ENCODE measurements at places on chromosomes 7 and 10.

DNA sequence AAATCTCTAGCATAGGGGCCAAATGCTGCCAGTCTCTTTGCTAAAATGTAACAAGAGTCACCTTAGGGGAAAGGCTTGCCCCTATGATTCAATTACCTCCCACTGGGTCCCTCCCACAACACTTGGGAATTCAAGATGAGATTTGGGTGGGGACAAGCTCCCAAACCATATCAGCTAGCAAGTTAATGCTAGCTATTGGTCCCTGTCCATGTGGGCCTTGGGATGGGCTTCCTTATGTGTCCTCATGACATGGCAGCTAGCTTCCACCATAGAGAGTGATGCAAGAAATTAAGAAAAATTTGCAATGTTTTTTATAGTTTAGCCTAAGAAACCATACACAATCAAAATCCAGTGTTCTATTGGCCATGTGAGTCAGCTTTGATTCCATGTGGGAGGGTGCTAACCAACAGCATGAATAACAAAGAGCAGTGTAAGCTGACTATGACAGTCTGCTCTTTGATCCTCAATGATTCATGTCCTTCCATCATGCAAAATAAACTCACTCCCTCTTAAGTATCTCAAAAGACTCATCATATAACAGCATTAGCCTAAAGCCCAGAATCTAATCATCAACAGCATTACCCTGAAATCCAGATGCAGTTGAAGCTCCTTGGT, 21.7 kb upstream of the ZNF365 start:
- DNase-seq, result no peak

DNA sequence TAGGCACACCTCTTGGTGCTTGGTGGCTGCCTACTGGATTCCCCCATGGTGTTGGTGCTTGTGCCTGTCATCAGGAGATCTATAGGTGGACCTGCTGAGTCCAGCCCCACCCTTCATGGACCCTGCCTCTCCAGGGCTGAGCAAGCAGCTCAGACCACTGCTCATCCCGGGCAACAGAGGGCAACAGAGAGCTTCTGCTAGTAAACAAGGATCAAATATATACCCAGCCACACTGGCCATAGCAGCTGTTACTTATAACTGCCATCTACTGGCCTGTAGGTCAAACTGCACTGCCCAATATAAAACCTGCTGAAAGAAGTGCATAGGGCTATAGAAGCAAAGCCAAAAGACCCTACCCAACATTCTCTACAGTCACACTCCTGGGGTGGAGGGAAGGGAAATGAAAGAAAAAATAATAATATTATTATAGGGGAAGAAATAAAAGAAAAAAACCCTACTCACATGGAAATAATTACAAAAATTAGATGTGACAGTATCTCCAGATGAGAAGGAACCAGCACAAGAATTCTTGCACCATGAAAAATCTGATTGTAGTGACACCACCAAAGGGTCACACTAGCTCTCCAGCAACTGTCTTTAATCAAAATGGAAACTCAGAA, 54.9 kb upstream of the ZNF800 start:
- DNase-seq, result no peak

DNA sequence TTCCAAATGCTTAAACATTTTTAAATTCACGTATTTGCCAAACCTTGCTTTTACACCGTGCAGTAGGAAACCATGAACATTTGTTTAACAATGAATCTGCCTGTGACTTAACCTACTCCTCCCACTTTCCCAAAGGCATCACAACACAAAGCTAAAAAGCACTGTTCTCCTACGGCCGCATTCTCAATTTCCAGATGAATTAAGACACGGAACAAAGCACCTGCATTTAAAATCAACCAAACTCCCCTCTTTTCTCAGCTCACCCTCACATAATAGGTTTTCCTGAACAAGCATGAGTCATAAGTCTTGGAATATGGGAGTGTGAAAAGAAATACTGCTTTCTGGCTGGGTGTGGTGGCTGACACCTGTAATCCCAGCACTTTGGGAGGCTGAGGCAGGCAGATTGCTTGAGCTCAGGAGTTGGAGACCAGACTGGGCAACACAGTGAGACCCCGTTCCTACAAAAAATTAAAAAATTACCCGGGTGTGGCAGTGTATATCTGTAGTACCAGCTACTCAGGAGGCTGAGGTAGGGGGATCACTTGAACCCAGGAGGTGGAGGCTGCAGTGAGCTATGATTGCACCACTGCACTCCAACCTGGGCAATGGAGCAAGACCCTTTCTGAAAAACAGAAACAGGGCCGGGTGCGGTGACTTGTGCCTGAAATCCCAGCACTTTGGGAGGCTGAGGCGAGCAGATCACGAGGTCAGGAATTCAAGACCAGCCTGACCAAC, 51.7 kb upstream of the CYTH3 start:
- DNase-seq, result no peak

DNA sequence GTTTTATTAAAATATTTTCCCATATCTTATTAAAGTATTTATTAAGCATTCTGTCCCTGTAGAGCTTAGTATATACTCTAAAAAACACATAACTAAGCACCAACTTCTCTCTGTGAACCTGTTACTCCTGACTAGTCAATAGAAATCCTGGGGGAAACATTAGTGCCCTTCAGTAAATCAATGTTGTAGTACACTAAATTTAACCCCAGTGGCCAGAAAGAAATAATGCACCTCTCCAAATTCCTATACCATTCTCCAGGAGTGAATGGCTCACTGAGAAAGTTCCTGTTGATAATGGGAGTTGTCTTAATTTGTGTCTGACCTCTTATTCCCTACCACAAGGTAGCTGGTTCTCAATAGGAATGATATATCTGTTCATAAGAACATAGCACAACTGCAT, 188.2 kb downstream of the SEMA3D start:
- no peak for DNase-seq

DNA sequence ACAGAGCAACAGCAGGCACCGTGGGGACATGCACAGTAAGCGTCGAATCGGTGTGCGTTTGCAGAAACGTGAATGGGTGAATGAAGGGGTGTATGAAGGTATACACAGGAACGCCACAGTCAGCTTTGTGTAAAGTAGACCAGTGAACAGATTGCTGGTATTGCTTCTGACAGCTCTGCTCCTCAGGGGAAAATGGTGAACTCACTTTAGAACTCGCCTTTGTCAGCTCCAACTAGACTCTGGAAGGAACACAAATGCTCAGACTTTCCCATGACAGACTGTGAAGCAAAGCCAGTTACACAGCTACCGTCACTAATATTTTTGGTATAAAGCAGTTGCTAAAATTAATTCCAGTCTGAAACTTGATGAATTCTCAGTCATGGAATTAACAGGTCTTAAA, 78.9 kb downstream of the CUX1 start:
- no peak for DNase-seq

- no peak for DNase-seq
Measured at GRCh38 chr10:98433881-98434732, 12.6 kb downstream of the HPS1 start.

- DNase-seq, result no peak
Measured at GRCh38 chr10:89640241-89640640, 4.8 kb downstream of the PANK1 start.

DNA sequence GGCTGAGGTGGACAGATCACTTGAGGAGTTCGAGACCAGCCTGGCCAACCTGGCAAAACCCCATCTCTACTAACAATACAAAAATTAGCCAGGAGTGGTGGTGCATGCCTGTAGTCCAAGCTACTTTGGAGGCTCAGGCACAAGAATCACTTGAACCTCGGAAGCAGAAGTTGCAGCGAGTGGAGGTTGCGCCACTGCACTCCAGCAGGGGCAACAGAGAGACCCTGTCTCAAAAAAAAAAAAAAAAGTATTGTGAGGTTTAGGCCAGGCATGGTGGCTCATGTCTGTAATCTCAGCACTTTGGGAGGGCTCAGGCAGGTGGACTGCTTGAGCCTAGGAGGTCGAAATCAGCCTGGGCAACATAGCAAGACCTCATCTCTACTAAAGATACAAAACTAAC, 16.0 kb downstream of the TET1 start:
- no peak for DNase-seq

DNA sequence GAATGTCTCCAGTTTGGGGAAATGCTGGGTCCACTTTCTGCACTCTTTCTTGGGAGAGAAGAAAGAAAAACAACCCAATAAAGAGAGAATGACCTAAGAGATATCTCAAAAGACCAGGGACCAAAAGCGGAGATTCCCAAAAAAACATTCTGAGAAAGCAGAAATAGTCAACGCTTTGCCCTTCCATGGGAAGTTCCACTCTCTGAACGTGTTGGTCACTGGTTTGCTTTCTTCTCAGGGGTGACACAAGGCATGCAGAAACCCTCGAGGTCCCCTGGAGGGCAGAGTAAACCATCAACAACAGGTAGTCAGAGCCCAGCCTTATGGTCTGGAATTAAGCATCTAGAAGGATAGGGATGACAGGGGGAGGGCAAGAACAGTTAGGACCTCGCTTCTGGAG, 26.2 kb upstream of the AOAH start:
- no peak for DNase-seq

DNA sequence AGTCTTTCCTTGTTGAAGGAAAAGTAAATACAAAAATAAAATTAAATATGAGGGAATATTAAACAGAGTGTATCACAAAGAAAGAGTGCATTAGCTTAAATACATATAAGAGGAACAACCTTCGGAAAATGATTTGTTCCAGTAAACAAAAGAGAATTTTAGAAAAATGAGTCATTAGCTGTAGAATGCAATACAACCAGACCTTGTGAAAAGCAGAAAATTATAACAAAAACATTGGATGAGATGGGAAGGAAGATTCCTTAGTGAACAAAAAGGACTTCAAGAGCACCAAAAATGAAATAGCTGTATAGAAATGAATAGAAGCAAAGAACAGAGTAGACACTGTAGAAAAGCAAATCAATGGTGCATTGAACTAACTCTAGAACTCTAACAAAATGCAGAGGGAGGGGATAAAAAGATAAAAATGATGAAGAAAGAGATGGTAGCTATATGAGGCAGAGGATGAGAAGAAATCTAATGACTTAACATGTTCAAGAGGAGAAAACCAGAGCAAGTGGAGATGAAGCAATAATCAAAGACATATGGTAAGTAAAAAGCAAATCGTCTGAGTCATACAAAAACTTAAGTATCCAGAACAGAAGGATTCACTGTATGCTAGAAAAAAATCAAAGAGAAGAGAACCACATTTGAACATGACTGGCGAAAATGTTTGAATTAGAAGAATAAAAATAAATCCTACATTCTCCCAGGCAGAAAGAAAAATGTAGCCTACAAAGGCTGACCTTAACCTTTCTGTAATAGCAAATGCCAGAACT, 190.5 kb downstream of the TMEM26 start:
- no peak for DNase-seq

Measured in spinal cord (tissue), 10 donors.